Left lung (tissue), 14 donors: ENCODE measurements at places on chromosomes 4 and X. TPM values are rescaled to one million over a fixed set of nuclear protein-coding genes. Genes with fewer than 3 reads are reported as not detected.

Gene PARM1
- 140 TPM for total RNA-seq

Gene GABRB1
- total RNA-seq, result not detected

Gene FAM236C
- total RNA-seq, result not detected

Gene IL13RA1
- 77.8 TPM for total RNA-seq

Gene SEPTIN11
- total RNA-seq, result 138 TPM

Gene PABPC5
- 2.1 TPM for total RNA-seq

Gene CLGN
- 1.6 TPM for total RNA-seq

Gene NLGN4X
- 0.45 TPM for total RNA-seq

Gene OTC
- total RNA-seq, result 1.5 TPM

Gene ARHGEF38
- total RNA-seq, result 12.1 TPM

Gene ACSL4
- 87.7 TPM for total RNA-seq

Gene FAM47E
- total RNA-seq, result 3.2 TPM

DNA sequence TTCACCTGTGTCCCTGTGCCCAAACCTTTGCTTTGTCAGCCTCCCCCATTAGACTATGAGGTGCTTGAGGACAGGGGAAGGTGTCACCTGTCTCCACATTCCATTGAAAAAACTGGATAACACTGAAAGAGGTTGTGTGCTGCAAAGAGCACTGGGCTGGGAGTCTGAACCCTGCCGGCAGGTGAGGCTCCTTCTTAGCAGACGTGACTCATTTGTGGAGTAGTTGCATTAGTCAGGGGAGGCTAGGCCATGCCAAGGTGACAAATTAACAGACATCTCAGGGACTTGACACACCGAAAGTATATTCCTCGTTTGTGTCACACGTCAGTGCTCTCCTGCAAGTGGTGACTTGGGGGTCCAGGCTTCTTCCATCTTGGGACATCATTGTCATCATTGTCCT lies 95.9 kb upstream of the STX18 start:
- no peak for DNase-seq

DNA sequence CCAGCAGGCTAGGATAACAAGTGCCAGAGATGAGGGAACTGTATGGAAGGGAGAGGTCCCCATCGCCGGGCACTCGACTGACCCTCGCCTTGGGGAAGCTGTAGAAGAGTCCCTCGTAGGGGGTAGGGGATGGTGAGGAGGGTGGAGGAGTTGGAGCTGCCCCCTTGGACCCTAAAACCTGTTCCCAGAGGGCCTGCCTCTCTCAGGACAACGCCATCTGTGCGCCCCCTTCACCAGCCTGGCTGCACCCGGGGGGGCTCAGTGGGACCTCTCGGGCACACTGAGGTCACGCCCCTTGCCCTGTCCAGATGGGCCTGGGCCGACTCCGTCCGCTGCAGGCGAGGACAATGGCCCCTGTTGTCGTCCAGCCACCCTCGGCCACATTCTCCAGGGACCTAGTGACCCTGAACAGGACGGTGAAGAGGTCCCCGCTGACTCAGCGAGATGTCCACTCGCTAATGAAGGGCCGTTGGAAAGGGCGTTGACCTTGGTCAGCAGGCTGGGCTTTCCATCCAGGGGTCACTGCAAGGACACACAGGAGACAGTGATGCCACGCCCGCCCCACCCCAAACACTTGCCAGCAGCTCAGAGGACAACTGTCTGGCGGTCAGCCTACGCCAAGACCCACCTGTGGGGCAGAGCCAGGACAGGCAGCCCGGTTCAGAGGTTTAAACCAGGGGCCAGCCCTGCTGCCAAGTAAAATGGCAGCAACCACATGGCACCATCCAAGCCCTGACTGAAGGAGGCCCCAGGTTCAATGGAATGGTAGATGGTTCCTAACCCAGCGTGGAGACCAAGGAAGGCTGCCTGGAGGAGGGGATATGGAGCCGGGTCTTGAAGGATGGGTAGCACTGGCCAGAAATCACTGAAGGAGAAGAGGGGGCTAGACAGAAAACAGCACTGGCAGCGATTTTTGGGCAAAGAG lies 51.2 kb downstream of the HMX1 start:
- DNase-seq, result peak; percentile 27

DNA sequence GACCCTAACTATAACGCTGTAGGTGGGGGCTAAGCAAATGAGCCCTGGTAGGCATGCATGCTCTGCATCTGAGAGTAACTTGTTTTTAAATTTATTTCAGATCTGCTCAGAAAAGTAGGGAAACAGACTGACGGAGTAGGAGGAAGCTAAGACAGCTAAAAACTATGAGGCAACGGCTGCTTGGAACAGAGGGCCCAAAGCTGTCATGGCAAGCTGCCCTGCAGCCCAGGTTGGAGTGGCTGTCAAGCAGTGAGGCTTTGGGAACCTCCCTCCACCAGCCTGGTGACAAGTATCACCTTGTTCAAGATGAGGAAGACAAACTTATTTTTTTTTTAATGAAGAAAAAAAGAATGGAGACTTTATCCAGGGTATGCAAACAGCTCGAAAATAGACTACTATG lies 439.8 kb downstream of the NLGN4X start:
- DNase-seq, result no peak

- no peak for DNase-seq
Observed at GRCh38 chr4:42309361-42310260, 87.7 kb upstream of the SHISA3 start.

DNA sequence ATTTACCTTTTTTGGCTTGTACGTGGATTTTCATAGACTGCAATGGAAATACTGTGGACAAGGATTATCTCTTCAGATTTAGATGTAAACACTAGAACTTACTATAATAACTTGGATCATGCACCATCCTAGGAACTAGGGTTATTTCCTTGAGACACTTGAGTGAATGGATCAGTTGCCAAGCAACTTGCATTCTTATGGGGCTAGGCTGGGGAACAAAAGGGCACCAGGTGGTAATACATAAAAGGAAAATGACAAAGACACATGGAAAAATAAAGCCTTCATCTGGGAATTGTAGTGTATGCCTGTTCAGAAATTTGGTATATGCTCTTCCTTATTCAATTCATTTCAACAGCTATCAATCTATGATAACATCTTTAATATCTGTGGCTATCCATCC lies 247.1 kb downstream of the SPRY1 start:
- DNase-seq, result no peak

- DNase-seq, result no peak
Observed at GRCh38 chr4:20623939-20624338, 76.3 kb upstream of the PACRGL start.

- no peak for DNase-seq
Observed at GRCh38 chrX:22159071-22159470, 113.6 kb upstream of the CBLL2 start.

DNA sequence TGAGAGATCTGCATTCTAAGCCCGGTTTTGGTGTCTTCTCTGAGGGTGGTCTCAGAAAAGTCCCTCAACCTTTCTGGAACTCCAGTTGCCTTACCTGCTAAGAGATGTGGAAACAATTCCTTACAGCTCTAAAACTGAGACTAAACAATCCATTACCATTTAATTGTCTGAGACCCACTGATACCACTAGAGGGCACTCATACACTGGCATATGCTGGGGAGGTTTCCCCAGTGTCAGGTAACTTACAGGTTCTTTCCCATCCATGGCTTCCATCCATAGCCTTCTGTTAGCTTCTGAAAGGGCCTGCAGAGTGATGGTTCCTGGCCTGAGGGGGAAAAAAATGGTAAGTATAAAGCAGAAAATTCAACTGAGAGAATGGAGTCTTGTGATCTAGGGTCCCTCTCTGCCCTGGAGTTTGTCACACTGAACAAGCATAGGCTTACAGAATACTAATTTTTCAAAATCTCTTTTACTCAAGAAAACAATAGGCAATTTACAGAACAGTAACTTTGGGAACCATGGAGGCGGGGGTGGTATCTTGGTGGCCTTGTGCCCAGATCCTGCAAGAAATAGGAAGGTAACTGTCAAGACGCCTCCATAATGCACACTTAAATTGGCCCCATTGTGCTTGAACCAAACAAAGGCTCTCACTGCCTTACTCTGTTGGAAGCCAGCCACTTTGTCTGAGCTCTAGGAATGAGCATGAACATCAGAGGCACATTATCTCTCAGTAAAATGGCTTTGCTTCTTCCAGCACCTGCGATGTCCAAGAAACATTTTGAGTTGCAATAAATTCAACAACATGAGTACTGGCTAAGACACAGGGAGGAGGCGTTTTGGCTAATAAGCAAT lies 236.1 kb downstream of the OPHN1 start:
- peak; percentile 27 for DNase-seq

- no peak for DNase-seq
Observed at GRCh38 chr4:72631296-72631695, 62.3 kb upstream of the ADAMTS3 start.

GRCh38 chr4:137664046-137664387 lies 131.7 kb upstream of the PCDH18 start:
- DNase-seq, result peak; percentile 52

DNA sequence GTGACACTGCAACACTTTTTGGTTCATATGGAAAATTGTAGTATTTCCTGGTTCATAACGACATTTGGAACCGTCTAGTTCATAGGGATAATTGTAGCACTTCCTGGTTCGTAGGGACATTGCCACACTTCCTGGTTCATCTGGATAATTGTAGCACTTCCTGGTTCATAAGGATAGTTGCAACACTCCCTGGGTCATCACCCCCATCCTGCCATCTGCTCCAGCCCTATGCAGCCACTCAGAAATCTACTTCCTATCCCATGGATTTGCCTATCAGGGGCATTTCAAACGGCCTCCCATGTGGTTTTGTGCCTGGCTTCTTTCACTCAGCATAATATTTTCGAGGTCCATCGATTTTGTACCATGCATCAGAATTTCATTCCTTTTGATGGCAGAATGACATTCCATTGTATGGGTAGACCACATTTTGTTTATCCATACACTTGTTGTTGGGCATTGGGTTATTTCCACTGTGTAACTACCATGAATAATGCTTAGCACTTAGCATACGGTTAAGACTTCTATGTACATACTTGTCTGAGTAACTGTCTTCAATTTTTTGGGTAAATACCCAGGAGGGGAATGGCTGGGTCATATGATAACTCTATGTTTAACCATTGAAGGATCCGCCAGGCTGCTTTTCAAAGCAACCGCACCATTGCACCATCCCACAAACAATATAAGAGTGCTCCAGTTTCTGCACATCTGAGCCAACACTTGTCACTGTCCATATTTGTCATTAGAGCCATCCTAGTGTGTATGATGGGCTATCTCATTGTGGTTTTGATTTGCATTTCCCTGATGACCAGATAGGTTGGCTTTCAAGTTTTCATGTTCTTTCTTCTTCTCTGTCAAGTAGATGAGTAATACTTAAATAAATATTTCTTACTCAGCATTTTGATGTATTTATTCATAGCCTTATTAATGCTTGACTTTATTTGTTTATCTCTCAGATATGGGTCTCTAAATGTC lies 58.3 kb upstream of the CD99 start:
- DNase-seq, result no peak

- no peak for DNase-seq
Observed at GRCh38 chr4:40626183-40626990, 3.3 kb downstream of the RBM47 start.

DNA sequence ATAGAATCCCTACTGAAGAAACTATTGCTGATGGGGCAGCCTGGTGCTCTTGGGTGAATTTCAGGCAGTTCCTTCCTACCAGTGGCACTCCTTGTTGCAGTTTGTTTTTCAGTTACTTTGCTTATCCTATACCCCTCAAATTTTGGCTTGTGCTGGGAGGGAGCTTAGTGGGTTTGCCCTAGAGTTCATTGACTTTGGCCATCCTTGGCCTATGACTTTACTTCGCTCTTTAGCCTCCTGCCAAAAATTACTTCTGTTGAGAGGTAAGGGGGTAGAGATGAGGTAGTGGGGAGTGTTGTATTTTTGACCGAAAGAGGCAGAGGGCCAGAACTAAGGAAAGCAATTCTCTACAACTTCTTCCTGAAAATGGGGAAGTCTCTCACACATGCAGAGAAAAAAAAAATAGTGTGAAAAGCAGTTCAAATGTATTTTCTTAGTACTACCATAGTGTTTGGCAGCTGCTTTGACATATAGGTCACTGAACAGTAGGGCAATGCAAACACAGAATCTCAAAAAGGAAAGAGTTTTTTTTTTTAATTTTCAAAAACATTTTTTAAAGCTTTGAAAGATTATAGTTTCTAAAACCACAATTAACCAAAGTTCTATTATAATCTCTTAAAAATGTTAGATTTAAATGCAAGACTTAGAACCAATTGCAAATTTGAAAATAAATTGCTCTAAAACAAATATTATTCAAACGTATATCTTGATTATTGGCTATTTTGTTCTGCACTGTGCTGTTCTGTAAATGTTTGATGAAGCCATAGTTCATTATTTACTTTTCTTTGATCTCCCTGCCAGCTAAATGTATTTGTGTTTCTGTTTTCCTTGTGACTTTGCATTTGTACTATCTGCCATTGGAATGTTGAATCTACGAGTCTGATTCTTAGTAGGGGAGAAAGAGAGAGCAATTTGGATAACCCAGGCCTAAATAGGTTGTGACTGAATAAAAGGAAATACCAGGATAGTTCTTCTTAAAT lies 73.6 kb downstream of the DCK start:
- DNase-seq, result no peak

- no peak for DNase-seq
Observed at GRCh38 chrX:131728295-131729145, 184.6 kb downstream of the OR13H1 start.

GRCh38 chr4:133402616-133403015 lies 253.5 kb downstream of the PCDH10 start:
- no peak for DNase-seq

DNA sequence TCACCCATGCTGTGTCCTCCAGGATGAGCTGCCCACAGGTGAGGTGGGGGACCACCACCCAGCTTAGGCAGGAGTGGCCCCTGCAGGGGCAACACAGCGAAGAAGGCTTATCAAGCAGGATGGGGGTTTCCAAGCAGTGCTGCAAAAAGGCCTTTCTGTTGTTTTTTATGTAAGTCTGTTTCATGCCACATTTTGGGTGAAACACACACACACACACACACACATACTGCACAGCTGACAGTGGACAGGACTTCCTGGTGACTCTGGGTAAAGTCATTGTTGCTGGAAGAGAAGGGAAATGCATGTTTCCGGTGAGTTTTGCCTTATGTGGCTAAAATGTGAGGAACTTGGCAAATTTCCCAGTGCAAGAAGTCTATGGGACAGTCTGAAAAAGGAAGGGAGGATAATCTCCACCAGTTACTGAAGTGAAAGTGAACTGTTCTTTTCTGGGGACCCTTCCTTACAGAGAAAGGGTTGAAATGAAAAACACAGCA lies 119.2 kb downstream of the IRF2 start:
- peak; percentile 75 for DNase-seq

- DNase-seq, result no peak
Observed at GRCh38 chrX:41720125-41720779, 3.7 kb upstream of the GPR82 start.

GRCh38 chrX:44071847-44072551 lies 98.8 kb upstream of the NDP start:
- DNase-seq, result no peak

DNA sequence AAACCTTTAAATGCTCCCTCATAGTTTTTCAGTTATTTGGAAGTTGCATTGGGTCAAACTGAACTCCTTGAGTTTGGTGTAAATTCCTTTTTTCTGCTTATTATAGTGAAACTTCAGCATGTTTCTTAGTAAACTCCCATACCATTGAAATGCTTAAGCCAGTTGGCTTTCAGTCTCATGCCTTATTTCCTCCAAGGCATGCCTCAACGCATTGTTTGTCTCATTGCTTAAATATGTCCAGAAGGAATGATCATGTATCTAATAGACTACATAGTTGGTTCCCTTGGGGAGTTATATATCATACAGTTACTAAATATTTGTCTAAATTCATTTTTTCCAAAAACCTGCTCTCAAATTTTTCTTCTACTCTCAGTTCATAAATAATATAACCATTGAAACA lies 114.0 kb downstream of the STOX2 start:
- DNase-seq, result no peak

GRCh38 chrX:104104676-104105075 lies 7.6 kb upstream of the ZCCHC18 start:
- no peak for DNase-seq
